ENCODE measurements at places on chromosomes 7 and 10.

GRCh38 chr7:156402255-156402654 is 238.3 kb upstream of the RNF32 start:
- no peak for DNase-seq

DNA sequence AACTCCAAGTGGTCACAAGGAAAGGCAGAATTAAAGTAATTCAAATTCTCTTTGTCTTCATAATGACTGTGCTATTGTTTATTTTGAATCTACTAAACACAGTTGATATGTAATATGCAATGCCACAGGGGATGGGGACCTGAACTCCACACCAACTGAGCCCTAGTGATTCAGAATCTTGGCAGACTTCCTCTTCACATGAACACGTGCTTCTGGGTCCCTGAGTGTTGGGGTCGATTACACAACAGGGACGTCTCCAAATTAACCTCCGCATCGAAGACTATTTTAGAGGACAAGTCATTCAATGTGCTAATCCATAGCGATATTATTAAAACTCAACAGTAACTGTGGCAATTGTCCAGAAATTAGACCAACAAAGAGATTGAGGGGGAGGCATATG is 95.3 kb upstream of the CARD11 start:
- DNase-seq = no peak

GRCh38 chr7:127057918-127058317 is 194.8 kb downstream of the GRM8 start:
- DNase-seq = no peak

GRCh38 chr10:13827076-13827797 is 240.5 kb downstream of the PRPF18 start:
- peak; percentile 77 for DNase-seq

- DNase-seq = no peak
Observed at GRCh38 chr7:90503367-90503766, 33.9 kb downstream of the PTTG1IP2 start.

DNA sequence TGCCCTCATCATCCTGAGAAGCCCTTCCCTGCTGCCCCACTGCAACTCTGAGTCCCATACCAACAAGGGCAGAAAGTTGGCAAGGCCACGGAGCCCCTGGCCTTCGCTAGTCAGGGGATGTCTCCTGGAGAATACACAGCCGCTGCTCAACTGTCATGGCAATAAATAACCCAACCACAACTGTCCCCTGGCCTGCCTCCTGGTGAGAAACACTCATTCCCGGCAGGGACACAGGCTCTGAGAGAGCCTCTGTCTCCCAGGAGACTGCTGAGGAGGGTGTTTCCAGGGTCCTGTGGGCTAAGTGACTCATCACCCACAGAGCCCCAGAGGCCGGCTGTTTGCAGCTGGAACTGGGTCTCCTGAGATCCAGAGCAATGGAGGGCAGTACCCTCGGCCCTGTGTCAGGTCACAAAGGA is 354.1 kb downstream of the TNS3 start:
- peak; percentile 79 for DNase-seq

- DNase-seq = no peak
Observed at GRCh38 chr7:17559388-17559787, 260.9 kb downstream of the AHR start.

- DNase-seq = no peak
Observed at GRCh38 chr10:75926763-75927162, 495.3 kb downstream of the LRMDA start.

DNA sequence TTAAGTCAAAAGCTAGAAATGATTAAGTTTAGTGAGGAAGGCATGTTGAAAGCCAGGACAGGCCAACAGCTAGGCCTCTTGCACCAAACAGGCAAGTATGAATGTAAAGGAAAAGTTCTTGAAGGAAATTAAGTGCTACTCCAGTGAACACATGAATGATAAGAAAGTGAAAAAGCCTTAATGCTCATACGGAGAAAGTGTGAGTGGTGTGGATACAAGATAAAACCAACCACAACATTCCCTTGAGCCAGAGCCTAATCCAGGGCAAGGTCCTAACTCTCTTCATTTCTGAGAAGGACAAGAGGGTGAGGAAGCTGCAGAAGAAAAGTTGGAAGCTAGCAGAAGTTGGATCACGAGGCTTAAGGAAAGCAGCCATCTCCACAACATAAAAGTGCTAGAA is 53.0 kb downstream of the DNAJC1 start:
- peak; percentile 20 for DNase-seq

DNA sequence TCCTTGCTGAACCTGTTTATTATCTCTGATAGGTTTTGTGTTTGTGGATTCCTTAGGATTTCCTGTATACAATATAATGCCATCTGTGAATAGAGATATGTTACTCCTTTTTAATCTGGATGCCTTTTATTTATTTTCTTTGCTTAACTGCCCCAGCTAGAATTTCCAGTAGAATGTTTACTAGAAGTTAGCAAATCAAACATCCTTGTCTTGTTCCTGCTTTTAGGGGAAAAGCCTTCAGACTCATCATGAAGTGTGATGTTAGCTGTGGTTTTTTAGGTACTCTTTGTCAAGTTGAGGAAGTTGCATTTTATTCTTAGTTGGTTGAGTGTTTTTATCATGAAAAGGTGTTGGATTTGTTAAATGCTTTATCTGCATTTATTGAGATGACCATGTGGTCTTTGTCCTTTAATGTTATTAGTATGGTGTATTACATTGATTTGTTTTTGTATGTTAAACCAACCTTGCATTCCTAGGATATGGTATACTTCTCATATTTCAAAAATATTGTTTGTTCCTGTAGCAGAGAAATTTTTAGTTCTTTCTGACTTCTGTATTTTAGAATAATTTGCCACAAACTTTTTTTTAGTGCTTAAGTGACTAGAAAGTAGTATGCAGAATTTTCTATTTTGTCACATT is 24.3 kb downstream of the PPP2R2D start:
- no peak for DNase-seq

DNA sequence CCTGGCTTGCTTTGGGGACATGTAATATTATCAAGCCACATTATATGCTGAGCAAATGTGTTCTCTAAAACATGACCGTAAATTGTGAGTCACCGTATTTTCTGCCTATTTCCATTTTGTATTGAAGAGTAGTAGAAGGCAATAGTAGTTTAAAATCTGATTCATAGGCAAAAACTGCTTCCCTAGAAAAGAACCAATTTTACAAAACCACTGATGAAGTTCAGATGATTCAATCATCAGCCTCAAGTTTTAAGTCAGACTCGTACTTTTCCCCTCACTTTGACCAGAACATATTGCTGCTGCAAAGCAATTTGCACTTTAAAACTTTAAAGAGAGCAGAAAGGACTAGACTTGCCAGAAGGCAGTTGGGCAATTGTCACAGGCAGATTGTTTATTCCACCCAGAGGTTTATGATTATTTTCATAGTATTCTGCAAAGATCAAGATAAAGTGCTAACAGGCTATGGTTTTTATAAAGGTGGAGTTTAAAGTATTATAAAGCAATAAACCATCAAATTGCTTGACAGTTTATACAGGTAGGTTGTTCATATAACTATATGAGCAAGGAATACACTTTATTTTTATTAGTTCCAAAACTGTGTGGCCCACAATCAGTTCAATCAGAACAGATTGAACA is 168.2 kb downstream of the ETV1 start:
- DNase-seq = peak; percentile 17
